ENCODE measurements at places on chromosomes 6 and 20.

- no peak for DNase-seq
These were observed 38.8 kb downstream of the HLA-F start for GRCh38 chr6:29762051-29762450.

GRCh38 chr20:42419814-42420532 is 769.7 kb downstream of the PTPRT start:
- DNase-seq, result no peak

GRCh38 chr20:44343162-44343675 is 6.4 kb downstream of the R3HDML start:
- peak; percentile 18 for DNase-seq

GRCh38 chr20:3901028-3901705 is 12.0 kb downstream of the PANK2 start:
- DNase-seq, result no peak

- DNase-seq, result peak; percentile 55
These were observed 103.1 kb upstream of the SPACA1 start for GRCh38 chr6:87944541-87944954.

DNA sequence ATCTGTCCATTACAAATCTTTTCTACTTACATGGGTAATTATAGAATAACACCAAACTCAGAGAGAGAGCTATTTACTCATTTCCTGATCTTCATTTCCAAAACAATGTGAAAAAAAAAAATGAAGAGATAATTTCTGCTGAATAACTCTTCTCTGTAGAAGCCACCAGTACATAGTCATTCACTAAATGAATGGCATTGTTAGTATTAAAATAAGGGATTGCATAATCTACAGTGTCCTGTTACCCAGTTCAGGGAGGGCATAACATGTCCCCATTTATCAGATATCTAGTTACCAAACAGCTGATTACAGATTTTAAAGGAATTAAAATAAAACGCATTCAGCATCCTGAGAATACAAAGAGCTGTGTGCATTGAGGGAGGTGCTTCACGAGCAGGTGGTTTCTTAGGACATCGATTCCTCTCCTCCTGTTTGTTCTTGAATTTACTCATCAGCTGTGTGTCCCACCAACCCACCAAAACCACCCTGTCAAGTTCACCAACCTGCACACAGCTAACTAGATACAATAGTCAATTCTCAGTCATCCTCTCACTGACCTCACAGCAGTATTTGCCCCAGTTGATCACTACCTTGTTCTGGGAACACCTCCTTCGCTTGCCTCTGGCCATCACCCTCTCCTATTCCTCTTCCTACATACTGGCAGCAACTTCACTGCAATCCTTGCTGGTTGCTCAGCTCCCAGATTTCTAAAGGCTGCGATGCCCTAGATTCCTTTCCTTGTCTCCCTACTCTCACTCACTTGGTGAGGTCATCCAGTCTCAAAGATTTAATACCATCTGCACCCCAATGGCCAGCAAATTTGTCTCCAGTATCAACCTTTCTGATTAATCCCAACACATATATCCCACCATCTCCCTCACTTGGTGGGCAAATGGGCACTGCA is 18.7 kb downstream of the CNKSR3 start:
- DNase-seq, result peak; percentile 17

GRCh38 chr20:39888310-39888709 is 800.7 kb downstream of the MAFB start:
- DNase-seq, result no peak

DNA sequence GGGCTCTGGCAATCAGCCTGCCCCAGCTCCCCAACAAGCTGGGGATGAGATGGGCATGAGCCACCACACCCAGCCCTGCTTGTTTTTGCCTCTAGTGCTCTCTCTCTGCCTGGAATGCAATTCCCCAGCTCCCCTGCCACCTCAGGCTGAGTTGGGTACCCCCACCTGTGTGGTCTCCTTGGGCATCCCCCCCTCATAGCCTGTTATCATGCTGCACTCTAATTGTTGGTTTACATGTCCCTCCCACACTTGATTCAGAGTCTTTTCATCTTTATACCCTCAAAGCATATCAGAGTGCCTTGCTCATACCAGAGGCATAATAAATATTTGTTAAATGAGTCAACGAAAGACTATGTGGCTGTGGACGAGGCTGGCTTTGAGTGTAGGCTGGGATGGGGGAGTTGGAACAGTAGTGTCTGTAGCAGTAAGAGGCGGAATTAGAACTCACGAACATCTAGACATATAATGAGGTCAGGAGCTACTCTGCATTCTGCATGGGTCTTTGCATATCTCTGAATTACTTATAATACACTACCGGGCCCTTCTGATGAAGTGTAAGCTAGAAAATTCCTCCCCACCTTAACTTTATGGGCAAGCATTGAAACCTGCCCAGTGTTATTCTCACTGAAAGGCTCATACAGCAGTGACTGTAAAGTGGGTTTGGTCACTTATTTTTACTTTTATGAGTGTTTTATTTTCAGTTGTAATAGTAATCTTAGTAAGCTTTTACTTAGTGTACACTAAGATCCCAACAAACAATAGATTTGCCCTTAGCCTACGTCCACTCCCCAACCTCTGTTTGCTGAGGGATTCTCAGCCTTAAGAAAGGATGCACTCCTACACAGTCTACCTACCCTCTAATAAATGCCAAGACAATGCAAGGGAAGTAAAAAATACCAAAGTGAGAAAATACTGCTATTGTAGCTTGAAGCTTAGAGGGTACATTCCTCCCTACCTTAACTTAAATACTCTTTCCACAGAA is 58.7 kb downstream of the EDN1 start:
- DNase-seq, result no peak

GRCh38 chr6:46026307-46026706 is 10.6 kb upstream of the CLIC5 start:
- no peak for DNase-seq

- DNase-seq, result no peak
These were observed 527 bp downstream of the FBXO30 start for GRCh38 chr6:145814035-145814500.

- no peak for DNase-seq
These were observed 675.1 kb downstream of the HTR1B start for GRCh38 chr6:76788155-76788554.

GRCh38 chr6:141736104-141736503 is 396.6 kb upstream of the GJE1 start:
- no peak for DNase-seq

DNA sequence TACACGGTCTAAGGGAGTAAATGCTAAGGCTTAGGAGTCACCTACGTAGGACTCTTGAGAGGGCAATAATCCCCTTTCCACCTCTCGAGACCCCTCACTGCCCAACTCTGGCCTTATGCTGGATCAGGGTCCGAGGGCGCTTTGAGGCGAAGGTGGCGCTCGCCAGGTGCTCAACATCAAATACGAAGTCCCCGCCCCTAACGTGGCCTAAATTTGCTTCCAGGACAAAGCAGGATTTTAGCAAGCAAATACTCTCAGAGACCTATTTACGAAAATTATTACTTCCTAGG is 406 bp upstream of the TRIM26 start:
- DNase-seq, result no peak

DNA sequence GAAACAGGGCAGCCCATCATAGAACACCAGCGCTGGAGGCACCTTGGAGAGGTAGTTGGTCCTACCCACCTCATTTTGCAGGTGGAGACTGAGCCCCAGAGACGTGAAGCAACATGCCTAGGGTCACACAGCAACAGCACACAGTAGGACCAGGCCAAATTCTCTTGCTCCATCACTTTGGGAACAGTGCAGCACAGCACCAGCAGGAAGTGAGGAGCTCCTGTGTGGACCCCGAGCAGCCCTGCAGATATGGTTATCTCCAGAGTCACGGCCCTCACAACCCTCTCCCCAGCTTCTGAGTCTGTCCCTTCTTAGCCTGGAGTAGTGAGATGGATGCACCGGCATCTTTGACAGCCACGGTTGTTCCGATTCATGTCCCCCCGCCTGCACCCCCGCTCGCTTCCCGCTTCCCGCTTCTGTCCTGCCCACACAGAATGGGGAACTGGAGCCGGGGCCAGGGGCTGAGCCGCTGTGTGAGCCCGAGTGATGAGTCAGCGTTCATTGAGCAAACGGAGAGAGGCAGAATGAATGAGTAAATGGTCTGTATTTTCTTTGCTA is 72.6 kb upstream of the DUSP22 start:
- peak; percentile 64 for DNase-seq

DNA sequence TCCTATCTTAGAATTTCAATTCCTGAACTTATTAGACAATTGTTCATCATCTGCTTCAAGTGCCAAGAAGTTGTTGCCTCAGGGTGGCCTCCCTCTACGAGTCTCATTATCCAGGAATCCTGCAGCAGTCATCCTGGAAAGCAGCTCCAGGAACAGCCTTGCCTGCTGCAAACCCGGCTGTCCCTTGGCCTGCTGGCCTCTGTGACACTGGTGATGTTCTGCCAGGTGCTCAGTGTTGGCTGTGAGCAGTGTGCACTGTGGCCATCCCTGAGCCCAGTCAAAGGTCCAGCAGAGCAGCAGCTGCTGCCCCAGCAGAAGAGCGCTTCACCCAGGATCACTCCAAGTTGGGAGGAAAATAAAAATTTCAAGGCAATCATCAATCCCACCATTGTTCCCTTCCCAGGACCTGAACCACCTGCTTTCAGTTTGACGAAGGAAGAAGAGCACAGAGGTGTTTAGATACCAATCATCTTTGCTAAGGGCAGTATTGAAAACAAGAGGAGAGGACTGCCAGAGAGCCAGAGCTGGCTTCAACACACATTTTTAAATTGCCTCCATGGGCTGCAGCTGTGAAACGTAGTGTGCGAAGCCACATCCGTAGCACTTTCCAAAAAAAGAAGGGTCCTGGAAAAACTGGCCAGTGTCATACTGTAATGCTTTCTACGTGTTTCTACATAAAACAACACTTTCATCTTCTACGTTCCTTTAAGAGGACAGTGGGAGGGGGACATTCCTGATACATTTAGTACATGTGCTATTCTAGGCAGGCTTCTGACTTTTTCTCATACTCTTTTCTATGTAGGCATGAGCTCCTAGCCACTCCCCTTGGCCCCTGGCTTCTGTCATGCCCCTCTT is 7.2 kb upstream of the FAM50B start:
- DNase-seq, result no peak

- no peak for DNase-seq
These were observed 19.4 kb downstream of the C6orf15 start for GRCh38 chr6:31092769-31093505.

- DNase-seq, result no peak
These were observed 143.3 kb downstream of the MYO6 start for GRCh38 chr6:75892384-75892783.

GRCh38 chr6:168149015-168149414 is 70.0 kb upstream of the FRMD1 start:
- peak; percentile 2 for DNase-seq

GRCh38 chr6:51468704-51469103 is 618.7 kb downstream of the PKHD1 start:
- DNase-seq, result no peak

- no peak for DNase-seq
These were observed 43.5 kb upstream of the TINAG start for GRCh38 chr6:54264581-54265272.

DNA sequence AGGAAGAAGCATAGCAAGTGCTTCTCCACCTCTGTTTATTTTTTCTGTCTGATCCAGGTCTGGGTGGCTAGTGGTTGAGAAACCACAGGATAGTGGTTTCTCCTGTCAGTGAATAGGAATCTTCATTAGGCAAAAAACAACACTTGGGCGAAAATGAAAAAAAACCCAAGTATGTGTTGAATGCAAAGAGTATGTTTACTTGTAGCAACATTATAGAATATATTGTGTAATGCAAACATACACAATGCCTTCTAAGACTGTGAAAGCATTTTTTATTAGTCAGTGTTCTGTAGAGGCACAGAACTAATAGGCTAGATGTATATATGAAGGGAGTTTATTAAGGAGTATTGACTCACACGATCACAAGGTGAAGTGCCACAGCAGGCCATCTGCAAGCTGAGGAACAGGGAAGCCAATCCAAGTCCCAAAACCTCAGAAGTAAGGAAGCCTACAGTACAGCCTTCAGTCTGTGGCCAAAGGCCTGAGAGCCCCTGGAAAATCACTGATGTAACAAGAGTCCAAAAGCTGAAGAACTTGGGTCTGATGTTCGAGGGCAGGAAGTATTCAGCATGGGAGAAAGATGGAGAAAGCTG is 111.1 kb downstream of the UST start:
- DNase-seq, result no peak

GRCh38 chr6:163793011-163793983 is 378.8 kb downstream of the QKI start:
- DNase-seq, result no peak

Data from kidney (tissue), 22 donors.